ENCODE measurements at places on chromosomes 2 and 18.
A peak's percentile ranks its signal among the peaks of the same experiment; 100 is the strongest.

DNA sequence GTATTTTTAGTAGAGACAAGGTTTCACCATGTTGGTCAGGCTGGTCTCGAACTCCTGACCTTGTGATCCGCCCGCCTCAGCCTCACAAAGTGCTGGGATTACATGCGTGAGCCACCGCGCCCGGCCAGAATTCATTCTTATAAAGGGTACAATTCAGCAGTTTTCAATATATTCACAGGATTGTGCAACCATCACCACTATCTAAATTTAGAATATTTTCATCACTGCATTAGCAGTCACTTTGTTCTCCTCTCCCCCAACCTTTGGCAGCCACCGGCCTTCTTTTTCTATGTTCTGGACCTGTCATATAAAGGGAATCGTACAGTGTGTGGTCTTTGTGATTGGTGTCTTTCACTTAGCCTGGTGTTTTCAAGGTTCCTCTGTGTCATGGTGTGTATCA lies 40.7 kb downstream of the TCF7L1 start:
- DNase-seq, result no peak

DNA sequence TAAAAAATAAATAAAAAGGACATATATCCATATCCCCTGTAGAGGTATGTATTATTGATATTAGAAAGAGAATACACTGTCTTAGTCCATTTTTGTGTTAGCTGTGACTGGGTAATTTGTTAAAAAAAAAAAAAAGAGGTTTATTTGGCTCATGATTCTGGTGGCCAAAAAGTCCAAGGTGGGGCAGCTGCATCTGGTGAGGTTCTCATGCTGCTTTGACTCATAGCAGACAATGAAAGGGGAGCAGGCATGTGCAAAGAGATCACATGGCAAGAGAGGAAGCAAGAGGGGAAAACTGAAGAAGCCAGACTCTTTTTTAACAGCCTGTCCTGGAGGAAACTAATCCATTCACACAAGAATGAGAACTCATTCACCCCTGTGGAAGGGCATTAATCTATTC lies 101.6 kb upstream of the MAP4K3 start:
- DNase-seq, result no peak

GRCh38 chr18:61605376-61606067 lies 272.3 kb downstream of the CDH20 start:
- no peak for DNase-seq

GRCh38 chr18:57660961-57661360 lies 39.3 kb upstream of the NARS1 start:
- no peak for DNase-seq

DNA sequence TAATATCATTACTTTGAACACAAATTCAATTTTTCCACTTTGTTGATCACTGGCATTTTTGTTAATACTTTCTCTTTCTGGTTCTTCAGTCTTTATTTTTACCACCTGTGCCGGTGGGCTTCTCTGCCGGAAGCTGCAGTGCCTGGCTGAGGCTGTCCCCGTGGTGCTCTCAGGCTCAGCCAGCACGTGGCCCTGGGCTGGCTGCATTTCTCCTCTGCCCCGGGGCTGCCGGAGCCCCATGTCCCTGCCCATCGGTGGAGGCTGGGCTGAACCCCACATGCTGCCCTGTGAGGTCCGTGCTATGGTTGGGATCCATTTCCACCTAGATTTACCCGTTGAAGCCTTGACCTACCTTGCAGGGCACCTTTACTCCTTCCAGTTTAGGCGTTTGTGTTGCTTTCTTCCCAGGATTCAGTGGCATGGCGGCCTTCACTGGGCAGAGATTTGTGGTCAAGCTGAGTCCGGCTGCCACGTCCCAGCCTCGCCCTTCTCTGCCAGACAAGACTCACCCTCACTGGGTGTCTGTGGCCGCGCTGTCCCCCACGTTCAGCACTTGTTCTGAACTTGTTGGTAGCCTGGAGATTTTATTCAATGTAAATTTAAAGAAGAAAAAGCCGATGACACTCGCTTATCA lies 12.8 kb upstream of the TMEM18 start:
- DNase-seq, result no peak

- no peak for DNase-seq
Measured at GRCh38 chr2:95685513-95685912, 93.7 kb downstream of the TRIM43 start.

DNA sequence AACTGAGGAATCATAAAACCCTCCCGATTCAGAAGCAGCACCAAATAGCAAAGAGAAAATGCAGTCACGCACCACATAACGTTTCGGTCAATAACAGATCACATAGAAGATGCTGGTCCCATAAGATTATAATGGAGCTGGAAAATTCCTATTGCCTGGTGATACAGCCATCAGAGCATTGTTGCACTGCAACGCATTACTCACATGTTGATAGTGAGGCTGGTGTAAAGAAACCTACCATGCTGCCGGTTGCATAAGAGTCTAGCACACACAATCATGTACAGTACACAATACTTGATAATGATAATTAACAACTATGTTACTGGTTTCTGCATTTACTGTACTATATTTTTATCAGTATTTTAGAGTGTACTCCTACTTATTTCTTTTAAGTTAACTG lies 32.5 kb downstream of the RNF152 start:
- no peak for DNase-seq

GRCh38 chr2:67694445-67694844 lies 297.3 kb downstream of the ETAA1 start:
- DNase-seq, result no peak

DNA sequence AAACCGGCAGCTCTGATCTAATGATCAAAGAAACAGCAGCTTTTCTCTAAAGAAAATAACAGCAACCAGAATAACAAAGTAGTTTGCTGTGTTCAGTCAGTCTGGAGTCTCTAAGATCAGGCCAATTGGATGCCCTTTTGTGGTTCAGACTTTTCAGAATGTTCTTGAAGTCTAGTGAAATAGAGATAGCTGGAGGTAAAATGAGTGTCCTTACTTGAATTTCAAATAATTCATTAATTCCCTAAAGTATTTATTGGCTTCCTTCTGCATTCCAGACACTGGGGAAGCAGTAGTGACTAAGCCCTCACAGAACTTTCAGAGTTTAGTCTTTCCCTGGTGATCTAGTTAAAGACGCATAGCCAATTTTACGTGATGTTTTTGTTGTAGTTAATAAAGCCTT lies 58.7 kb downstream of the C18orf54 start:
- DNase-seq, result no peak

GRCh38 chr2:39625193-39625926 lies 40.4 kb upstream of the TMEM178A start:
- DNase-seq, result peak; percentile 71

DNA sequence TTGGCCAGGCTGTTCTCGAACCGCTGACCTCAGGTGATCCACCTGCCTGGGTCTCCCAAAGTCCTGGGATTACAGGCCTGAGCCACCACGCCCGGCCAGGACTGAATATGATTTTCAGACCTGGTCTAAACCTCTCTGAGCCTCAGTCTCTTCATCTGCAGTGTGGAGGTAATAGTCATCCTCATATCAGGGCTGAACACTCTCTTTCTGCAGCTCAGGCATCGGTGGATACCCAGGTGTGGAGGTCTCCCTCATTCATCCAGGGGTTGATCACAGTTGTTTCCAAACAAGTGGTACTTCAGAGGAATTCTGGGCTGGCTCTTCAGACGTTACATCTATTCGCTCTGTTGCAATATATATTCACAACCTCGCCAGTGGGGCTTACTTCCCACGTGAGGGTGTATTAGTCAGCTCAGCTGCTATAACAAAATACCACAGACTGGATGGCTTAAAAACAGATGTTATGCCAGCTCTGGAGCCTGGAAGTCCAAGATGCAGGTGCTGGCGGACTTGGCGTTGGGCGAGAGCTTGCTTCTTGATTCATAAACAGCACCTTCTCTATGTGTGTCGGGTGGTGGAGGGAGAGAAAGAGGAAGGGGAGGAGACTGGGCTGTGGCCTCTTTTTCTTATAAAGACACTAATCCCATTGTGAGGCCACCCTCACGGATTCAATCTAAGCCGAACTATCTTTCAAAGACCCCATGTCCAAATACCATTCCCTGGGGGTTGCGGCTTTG lies 2.9 kb upstream of the MBP start:
- DNase-seq, result no peak

- no peak for DNase-seq
Measured at GRCh38 chr2:160621748-160622147, 128.1 kb upstream of the RBMS1 start.

- DNase-seq, result no peak
Measured at GRCh38 chr2:216575465-216575864, 57.8 kb upstream of the IGFBP2 start.

- peak; percentile 65 for DNase-seq
Measured at GRCh38 chr2:237421542-237422116, 7.7 kb upstream of the COL6A3 start.

DNA sequence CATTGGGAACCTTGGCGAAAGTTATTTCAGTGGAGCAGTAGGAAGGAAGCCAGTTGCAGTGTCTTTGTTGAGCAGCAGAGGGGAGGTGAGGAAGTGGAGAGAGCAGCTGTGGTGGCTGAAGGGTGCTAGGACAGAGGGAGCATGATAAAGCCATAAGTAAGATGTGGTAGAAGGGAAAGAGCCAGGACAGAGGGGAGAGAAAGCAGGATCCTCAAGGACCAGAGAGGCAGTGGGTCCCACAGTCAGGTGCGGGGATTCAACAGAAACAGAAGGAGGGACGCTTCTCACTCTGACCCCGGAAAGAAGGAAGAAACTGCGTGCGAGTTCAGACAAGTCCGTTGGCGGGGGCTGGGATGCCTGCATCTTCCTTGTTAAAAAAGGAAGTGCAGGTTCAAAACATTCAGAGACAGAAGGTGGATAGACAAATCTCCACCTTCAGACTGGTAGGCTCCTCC lies at the start of gene CXCR2:
Gene CXCR2 (plus strand): TSS at position 403 of the 455 bp plus-strand sequence. CDS start 8,774 bp downstream, outside the sequence.
- peak; percentile 79 for DNase-seq

GRCh38 chr2:182193291-182193690 lies 207.6 kb downstream of the PPP1R1C start:
- no peak for DNase-seq

DNA sequence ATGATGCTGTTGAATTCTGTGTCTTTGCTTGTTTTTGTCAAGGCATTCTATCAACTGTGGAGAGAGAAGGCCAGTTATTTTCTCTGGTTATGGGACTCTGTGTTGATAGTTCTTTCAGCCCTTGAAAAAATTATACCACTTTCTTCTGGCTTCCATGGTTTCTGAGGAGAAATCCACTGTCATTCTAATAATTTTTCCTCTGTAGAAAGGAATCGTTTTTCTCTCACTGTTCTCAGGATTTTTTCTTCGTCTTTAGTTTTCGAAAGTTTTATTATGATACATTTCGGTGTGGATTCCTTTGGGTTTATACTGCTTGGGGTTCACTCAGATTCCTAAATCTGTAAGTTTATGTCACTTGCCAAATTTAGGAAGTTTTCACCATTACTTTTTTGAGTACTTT lies 6.6 kb downstream of the GALNT1 start:
- no peak for DNase-seq

GRCh38 chr18:37460604-37461003 lies 105.0 kb downstream of the CELF4 start:
- no peak for DNase-seq

- no peak for DNase-seq
Measured at GRCh38 chr2:202703091-202703490, 68.3 kb downstream of the FAM117B start.

DNA sequence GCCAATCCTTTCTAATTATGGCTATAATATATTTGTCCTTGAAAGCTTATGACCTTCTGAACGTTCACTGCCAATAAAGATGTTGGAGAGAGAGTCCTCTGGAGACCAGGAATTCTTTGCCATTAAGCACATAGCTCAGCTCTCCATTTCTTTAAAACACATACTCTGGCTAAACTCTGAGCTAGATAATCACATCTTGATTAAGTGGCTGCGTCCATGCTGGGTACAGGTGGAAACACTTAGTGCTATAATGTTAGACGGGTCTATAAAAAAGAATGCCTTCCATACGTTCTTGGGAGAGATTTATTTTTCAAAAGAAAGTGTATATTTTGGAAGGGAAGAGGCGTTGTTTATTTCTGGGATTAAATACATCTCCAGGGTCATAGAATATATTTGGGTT lies 314.5 kb downstream of the LPIN1 start:
- no peak for DNase-seq

DNA sequence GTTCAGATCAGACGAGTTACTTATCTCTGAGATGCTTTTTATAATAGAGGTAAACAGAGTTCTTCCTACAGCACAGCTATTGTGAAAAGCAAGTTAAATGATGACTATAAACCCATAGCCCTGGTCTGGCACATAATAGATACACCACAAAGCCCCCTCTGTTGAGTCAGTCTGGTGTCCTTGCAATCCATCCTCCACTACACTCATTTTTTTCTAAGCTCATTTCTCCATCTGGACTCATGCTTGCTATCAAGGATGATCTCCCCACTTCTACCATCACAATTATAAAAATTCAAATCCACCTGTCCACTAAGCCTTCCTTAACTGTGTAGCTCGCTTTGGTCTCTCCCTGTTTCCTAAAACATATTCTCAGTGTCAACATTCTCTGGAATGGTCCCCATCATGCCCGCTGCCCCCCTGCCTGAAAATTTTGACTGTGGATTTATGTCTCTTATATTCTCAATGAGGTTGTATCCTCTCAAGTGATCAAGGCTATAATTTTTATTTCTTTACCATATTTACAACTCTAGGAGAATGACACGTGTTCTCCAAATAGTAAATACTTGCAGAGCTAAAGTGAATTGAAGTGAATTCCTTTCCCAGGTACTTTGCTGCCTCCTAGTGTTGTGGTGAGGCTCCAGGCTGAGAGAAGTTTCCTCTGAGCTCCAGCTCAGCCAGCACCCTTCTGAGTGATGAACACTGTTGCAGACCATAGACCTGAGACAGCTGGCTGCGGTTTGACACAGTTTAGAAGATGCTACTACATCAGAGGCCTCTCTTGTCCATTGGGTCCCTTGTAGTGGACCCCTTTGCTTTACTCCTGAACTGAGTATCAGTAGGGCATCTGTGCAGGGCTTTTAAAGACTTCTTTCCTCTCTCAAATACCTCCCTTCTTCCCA lies 108.7 kb downstream of the DPP10 start:
- DNase-seq, result peak; percentile 74

DNA sequence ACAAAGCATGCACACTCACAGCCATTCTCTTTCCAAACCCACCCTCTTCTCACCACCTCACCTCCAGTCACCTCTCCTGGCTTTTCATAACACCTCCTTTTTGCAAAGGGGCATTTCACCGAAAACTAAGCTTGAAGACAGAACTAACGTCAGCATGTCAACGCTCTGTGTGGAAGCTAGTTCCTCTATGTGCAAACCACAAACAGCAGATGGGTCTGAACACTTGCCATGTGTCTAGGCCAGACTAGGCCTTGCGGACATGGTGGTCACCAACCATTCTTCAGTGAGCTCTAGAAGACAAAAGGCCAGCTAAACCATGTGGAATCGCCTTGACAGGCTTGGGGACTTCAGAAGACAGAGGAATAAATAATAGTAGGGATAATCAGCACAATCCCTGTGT lies 148.5 kb downstream of the TXNL1 start:
- peak; percentile 78 for DNase-seq

- DNase-seq, result no peak
Measured at GRCh38 chr2:136798766-136799165, 33.4 kb downstream of the THSD7B start.

- DNase-seq, result no peak
Measured at GRCh38 chr2:235596272-235596671, 102.4 kb downstream of the AGAP1 start.

GRCh38 chr2:47016172-47016913 lies 100.7 kb upstream of the MCFD2 start:
- peak; percentile 88 for DNase-seq

- no peak for DNase-seq
Measured at GRCh38 chr2:121240436-121240835, 44.6 kb downstream of the TFCP2L1 start.

GRCh38 chr2:70560442-70560841 lies 6.8 kb upstream of the TGFA start:
- DNase-seq, result no peak
